ENCODE measurements at places on chromosomes 2 and 18.

DNA sequence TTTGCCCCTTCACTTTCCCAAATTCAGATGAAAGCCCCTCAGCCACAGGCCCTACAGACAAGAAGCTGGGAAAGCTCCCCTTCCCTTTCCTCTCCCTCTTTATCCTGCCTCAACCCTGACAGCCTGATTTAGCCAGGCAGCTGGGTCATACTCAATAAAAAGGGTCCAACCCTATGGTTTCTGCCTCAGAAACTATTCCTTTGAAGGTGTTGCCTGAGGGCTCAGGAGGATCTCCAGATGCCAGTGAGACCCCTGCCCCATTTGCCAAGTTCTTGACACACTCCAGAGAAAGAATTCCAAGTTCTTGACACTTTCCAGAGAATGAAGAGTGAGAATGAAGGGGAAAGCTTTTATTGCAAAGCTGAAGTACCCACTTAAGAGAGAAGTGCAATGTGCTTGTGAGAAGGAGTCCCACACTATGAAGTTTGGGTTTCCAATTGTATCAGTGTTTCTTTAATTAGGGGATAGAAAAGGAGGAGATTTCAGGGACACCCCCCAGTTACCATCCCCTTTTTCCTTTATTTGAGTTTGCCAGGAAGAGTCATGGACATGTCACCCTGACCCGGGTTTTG, 576.2 kb downstream of the METTL4 start:
- DNase-seq: no peak
- H3K4me3 ChIP-seq: no peak overlapping the region
- H3K36me3 ChIP-seq: no peaks in the 10 kb centered on the region
- no peak overlapping the region for H3K27ac ChIP-seq

GRCh38 chr2:65025453-65026123, 30.6 kb upstream of the CEP68 start:
- no peaks in the 10 kb centered on the region for H3K27me3 ChIP-seq
- H3K4me1 ChIP-seq: no peaks in the 10 kb centered on the region
- H3K4me3 ChIP-seq: no peak overlapping the region
- no peak overlapping the region for H3K27ac ChIP-seq
- no peak for DNase-seq

DNA sequence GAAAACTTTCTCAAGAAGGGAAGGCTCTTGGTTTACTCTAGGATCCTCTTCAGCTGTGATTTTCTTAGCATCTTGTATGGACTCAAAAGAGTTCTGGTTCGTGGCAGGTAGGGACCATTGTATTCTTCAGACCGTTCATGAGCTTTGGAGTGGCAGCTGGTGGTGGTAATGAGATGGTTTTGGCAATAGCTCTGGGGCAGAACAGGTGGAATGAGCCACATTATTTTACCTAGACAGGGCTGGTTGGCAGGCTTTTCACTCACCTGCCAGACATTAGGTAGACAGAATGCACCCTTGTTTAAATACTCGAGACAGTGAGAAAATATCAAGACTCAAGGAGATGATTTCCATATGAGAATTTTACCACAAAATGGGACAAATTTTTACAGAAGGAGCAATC, 26.2 kb upstream of the MGAT5 start:
- no peaks in the 10 kb centered on the region for H3K36me3 ChIP-seq
- no peak overlapping the region for H3K27ac ChIP-seq
- no peaks in the 10 kb centered on the region for H3K27me3 ChIP-seq

GRCh38 chr2:144414324-144414845, 105.5 kb downstream of the ZEB2 start:
- no peaks in the 10 kb centered on the region for H3K4me1 ChIP-seq
- H3K27me3 ChIP-seq: no peaks in the 10 kb centered on the region
- no peak for DNase-seq
- H3K4me3 ChIP-seq: no peak overlapping the region
- H3K36me3 ChIP-seq: no peaks in the 10 kb centered on the region

DNA sequence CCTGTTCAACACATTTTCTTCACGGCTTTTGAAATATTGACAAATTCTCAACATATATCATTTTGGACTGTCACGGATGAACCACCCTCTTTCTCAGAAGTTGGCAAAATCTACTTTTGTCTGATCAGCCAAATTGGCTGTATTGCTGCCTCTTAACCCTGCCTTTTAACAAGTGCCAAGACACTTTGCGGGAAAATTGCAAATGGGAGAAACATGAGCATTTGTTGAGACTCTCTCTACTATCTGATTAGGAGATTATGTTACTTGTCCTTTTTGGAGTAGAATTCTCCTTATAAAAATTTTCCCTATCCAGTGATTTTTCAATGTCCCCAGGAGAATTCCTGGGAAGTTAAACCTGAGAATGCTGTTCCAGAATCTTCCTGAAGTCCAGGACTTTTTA, 256.2 kb upstream of the ZSWIM2 start:
- H3K4me3 ChIP-seq: no peak overlapping the region
- no peaks in the 10 kb centered on the region for H3K27me3 ChIP-seq
- H3K4me1 ChIP-seq: no peaks in the 10 kb centered on the region
- no peaks in the 10 kb centered on the region for H3K36me3 ChIP-seq

GRCh38 chr2:96495982-96496629, 9.1 kb downstream of the NEURL3 start:
- no peak for DNase-seq
- no peaks in the 10 kb centered on the region for H3K36me3 ChIP-seq
- peaks cover 7% of the 10 kb centered on the region for H3K4me1 ChIP-seq
- no peak overlapping the region for H3K27ac ChIP-seq

DNA sequence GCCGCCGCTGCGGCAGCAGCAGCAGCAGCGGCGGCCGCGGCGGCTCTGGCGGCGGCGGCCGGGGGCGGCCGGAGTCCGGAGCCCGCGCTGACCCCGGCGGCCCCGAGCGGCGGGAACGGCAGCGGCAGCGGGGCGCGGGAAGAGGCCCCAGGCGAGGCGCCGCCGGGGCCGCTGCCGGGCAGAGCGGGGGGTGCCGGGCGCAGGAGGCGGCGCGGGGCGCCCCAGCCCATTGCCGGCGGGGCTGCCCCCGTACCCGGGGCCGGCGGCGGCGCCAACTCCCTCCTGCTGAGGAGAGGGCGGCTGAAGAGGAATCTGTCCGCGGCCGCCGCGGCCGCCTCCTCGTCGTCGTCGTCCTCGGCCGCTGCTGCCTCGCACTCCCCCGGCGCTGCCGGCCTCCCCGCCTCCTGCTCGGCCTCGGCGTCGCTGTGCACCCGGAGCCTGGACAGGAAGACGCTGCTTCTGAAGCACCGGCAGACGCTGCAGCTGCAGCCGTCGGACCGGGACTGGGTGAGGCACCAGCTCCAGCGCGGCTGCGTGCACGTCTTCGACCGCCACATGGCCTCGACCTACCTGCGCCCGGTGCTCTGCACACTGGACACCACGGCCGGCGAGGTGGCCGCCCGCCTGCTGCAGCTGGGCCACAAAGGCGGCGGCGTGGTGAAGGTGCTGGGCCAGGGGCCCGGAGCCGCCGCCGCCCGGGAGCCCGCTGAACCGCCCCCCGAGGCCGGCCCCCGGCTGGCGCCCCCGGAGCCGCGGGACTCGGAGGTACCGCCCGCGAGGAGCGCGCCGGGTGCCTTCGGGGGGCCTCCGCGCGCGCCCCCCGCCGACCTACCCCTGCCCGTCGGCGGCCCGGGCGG, 646 bp downstream of the PHLPP1 start:
- peak overlapping the region; percentile 93 for H3K27ac ChIP-seq
- H3K4me3 ChIP-seq: peak overlapping the region; percentile 88
- no peaks in the 10 kb centered on the region for H3K36me3 ChIP-seq
- peak; percentile 38 for DNase-seq

DNA sequence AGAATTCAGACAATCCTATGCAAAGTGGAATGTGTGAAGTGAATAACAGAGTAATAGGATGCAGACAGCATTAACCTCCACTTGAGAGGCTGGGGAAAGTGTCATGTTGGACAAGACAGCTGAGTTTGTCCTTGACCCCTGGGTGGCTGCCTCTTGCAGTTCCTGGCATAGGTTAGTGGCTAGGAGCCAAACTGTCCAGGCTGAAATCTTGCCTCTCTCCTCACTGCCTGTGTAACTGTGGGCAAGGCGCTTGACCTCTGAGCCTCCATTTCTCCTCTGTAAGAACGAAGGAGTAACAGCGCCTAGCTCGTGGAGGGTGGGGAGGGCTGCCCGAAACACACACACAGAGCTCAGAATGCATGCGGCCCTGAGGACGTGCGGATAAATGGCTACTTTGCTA, 34.8 kb upstream of the LDLRAD4 start:
- H3K27me3 ChIP-seq: peaks cover 4% of the 10 kb centered on the region
- H3K4me3 ChIP-seq: no peak overlapping the region
- H3K27ac ChIP-seq: no peak overlapping the region
- no peaks in the 10 kb centered on the region for H3K36me3 ChIP-seq
- DNase-seq: no peak

DNA sequence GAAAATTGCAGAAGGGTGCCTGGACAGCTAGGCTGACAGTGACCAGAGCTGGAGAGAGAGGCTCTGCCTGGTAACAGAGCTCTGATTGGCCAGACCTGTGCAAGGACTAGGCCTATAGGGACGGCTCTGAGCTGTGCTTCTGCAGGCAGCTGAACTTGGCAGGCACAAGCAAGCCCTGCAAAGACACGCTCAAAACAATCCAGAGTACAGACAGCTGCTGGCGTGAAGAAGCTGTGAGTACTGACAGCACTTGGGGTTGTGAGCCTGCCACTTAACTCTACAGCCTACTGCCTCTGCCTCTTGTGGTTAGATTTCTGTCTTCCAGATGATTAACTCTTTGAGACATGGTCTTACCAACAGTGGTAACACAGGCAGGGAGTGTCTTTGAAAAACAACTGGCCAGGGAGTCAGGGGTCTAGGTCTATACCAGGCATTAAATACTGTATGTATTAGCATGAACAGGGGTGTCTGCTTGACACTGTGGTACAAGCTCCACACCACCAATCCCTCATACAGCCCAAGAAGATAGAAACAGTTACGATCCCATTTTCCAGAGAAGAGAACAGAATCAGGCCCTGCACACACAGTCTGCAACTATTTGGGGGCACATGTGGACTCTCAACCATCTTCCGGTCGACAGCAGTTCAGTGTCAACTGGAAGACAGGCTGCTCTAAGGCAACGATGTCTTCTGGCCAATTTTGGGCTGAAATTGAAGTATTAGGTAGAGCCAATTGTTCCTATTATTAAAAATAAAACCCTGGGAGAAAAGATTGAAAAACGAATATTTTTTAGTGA, 568.4 kb downstream of the TNS1 start:
- H3K27me3 ChIP-seq: no peaks in the 10 kb centered on the region
- H3K36me3 ChIP-seq: no peaks in the 10 kb centered on the region
- H3K4me3 ChIP-seq: peak overlapping the region; percentile 18
- peak; percentile 88 for DNase-seq
- H3K27ac ChIP-seq: no peak overlapping the region

Measured in tibial artery (tissue), 4 donors.